Peyer's patch (tissue), 4 donors: ENCODE measurements at places on chromosomes 3 and 15. TPM values are rescaled to one million over a fixed set of nuclear protein-coding genes. Genes with fewer than 3 reads are reported as not detected.

GRCh38 chr3:159502986-159503385 lies 485.6 kb upstream of the IL12A start:
- H3K27me3 ChIP-seq: no peaks in the 10 kb centered on the region
- H3K27ac ChIP-seq: no peak overlapping the region
- H3K4me3 ChIP-seq: no peak overlapping the region
- H3K36me3 ChIP-seq: no peaks in the 10 kb centered on the region
- H3K4me1 ChIP-seq: no peaks in the 10 kb centered on the region

GRCh38 chr3:195163719-195164572 lies 107.0 kb downstream of the XXYLT1 start:
- H3K27me3 ChIP-seq: no peaks in the 10 kb centered on the region
- H3K27ac ChIP-seq: no peak overlapping the region
- no peaks in the 10 kb centered on the region for H3K4me1 ChIP-seq
- H3K4me3 ChIP-seq: no peak overlapping the region
- no peak for DNase-seq

DNA sequence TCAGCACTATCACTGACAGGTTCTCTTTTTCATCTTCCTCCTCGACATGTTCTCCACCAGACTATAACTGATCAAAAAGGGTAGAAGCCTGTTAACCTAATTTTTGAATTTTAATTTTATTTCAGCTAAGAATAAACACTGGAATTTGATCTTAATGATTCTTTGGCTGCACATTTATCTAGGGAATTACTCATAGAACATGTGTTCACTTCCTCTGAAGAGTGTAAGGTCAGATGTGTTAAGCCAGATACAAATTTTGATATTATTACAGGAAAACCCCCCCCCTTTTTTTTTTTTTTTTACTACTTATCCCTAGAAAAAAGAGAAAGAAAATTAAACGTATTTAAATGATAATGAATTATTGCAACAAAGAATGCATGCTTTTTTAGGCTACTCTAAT lies 15.0 kb downstream of the DCBLD2 start:
- H3K27ac ChIP-seq: no peak overlapping the region
- no peaks in the 10 kb centered on the region for H3K27me3 ChIP-seq
- no peaks in the 10 kb centered on the region for H3K36me3 ChIP-seq
- H3K4me3 ChIP-seq: no peak overlapping the region
- DNase-seq: no peak

- H3K4me3 ChIP-seq: no peak overlapping the region
- no peaks in the 10 kb centered on the region for H3K36me3 ChIP-seq
- no peak overlapping the region for H3K27ac ChIP-seq
Observed at GRCh38 chr3:63705092-63705645, 52.7 kb downstream of the SNTN start.

DNA sequence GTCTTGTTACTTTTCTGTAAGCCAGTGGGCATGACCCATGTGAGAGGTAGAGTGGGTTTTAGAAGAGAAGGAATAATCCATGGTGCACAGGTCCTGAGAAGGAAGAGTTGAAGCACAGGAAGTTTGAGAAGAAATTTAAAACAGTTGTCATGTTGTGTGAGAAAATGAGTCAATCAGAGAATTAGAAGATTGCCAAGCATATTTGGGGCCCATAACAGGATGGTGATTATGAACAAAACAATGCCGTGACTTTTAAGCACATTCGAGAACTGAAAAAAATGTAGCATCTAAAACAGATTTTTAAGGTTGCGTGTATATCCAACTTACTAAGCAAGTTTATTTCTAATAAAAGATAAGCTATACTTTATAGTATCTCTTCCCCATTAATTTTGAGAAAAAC lies 198.7 kb downstream of the RORA start:
- DNase-seq: no peak
- no peaks in the 10 kb centered on the region for H3K27me3 ChIP-seq
- H3K4me1 ChIP-seq: no peaks in the 10 kb centered on the region
- H3K27ac ChIP-seq: no peak overlapping the region

DNA sequence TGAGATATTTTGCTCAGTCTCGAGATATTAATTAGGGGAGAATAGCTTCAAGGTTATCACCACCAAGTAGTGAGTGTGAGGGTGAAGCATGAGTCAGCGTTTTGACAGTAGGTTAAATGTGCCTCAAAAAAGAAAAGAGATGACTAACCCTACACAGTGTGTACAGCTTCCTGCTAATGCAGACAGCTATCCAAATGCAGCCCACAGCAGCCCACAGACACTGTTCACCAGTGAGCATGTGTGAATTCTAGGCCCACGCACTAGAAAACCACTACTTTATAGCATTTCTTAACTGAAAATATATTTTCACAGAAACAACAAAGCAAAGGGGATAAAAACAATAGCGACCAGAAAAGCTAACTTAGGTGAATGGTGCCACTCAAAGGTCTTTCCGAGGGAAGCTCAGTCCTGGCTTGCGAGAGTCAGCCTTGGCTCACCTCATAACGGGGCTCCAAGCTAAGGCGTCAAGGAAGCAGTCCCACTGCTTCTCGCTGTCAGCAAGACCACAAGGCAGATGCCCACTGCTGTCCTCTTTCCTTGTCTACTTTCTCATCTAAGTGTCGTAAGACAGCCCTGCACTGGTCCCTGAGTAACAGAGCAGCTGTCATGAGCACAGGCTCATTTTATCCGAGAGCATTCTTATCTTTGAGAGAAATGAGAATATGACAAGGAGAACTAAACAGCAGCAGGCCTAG lies 47.6 kb downstream of the TXNRD3 start:
- DNase-seq: no peak
- H3K27me3 ChIP-seq: no peaks in the 10 kb centered on the region
- no peak overlapping the region for H3K27ac ChIP-seq
- peaks cover 19% of the 10 kb centered on the region for H3K36me3 ChIP-seq

DNA sequence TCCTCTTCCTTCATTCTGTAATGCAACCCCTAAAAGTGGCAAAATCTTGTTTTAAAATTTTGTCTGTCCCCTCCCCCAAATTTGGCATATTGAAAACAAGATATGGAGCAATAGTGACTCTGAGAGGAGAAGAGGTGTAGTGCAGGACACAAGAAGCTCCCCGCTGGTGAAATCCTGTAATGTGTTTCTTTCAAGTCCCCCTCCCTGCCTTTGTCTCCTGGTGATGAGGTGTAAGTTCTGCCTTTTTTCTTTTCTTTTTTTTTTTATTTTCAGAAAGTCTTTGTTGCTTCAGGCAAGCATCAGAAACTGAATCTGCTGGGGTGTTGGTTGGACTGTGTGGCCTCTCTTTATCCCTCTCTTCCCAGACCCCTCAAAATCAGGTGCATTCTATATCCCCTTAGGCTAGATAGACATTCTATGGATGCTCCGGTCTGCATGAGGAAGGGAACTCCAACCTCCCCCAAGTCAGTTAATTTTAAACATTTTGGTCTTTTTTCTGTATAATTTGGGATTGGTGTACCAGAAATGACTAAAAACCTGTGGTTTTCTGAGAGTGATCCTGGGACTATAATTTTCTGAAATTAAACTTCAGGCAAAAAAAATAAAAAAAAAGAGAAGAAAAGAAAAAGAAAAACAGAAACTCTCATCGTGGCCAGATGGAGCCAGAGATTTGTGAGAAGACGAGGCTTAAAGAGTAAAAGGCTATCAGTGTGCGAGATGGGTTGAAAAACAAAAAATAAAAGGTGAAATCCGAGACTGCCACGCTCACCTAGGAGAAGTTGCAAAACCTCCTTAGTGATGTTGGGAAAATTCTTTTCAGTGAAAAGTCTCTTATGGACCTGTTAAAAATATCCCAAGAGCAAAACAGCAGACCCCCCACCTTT lies 21.4 kb downstream of the ACKR2 start:
- DNase-seq: no peak
- no peaks in the 10 kb centered on the region for H3K4me1 ChIP-seq
- H3K36me3 ChIP-seq: no peaks in the 10 kb centered on the region
- H3K27me3 ChIP-seq: no peaks in the 10 kb centered on the region
- H3K4me3 ChIP-seq: no peak overlapping the region

- no peak overlapping the region for H3K27ac ChIP-seq
- no peak for DNase-seq
- peaks cover 22% of the 10 kb centered on the region for H3K36me3 ChIP-seq
- H3K4me3 ChIP-seq: no peak overlapping the region
- H3K4me1 ChIP-seq: peaks cover 7% of the 10 kb centered on the region
Observed at GRCh38 chr3:17070161-17070959, 185.6 kb downstream of the PLCL2 start.

DNA sequence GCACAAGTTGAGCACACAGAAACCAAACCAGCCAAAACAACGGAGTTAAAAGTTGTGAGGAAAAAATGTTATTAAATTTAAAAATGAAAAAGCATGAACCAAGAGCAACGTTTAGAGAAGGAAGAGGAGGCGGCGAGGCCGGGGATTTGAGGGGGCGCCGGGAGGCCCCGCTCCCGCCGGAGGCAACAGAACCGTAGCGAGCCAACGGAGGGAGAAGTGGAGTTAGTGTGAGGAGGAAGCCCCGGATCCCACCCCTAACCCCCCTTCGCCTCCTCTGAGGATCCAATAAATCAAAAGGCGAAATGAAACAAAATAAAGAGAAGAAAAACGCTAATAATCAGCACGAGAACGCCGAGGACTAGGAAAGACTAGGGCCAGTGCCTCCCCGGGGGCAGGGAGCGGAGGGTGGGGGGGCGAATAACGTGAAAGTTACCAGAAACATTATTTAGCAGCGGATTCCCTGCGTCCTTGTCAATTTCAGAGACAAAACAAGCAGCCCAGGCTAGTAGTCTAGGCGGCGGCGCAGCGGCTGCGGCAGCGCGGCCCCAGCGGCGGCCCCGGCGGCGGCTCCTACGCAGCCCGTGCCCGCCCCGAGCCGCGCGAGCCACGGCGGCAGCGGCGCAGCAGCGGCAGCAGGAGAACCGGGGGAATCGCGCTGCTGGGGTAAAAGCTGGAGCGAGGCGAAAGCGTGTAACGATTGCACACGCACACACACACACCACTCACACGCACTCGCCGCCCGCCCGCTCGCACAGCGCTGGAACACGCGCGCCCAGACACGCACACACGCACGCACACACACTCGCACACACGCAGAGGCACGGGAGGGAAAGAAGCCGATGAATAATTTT lies 1.7 kb downstream of the MEIS2 start:
- DNase-seq: peak; percentile 55
- H3K27ac ChIP-seq: peak overlapping the region; percentile 71
- H3K4me1 ChIP-seq: no peaks in the 10 kb centered on the region
- H3K27me3 ChIP-seq: peaks cover 6% of the 10 kb centered on the region

GRCh38 chr15:40511093-40511471 lies 40.3 kb downstream of the CHST14 start:
- DNase-seq: peak; percentile 56
- H3K36me3 ChIP-seq: no peaks in the 10 kb centered on the region
- peak overlapping the region; percentile 38 for H3K4me3 ChIP-seq

DNA sequence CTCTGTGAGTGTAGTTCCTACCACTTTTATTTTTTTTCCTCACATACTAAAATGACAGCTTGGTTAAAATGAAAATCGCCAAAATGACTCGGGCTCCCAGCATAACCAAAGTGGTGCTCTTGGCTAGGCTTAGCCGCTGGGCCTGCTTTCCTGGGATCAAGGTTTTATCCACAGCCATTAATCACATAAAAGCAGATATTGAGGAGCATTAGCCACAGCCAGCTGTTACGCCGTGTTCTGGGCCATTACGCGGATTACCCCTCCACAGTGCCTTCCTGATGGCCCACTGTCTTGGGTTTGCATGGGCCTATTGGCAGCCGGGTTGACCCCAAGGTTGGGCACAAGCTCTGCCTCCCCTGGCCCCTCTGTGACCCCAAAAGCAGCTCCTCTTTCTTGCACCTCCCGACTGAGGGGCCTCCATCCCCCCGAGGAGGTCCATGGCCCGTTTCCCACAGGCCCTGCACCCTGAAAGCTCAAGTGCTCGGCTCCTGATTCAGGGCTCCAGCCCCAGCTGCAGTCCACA lies 30.4 kb upstream of the TRPM1 start:
- DNase-seq: no peak
- H3K27me3 ChIP-seq: no peaks in the 10 kb centered on the region
- no peak overlapping the region for H3K27ac ChIP-seq
- H3K4me3 ChIP-seq: no peak overlapping the region

DNA sequence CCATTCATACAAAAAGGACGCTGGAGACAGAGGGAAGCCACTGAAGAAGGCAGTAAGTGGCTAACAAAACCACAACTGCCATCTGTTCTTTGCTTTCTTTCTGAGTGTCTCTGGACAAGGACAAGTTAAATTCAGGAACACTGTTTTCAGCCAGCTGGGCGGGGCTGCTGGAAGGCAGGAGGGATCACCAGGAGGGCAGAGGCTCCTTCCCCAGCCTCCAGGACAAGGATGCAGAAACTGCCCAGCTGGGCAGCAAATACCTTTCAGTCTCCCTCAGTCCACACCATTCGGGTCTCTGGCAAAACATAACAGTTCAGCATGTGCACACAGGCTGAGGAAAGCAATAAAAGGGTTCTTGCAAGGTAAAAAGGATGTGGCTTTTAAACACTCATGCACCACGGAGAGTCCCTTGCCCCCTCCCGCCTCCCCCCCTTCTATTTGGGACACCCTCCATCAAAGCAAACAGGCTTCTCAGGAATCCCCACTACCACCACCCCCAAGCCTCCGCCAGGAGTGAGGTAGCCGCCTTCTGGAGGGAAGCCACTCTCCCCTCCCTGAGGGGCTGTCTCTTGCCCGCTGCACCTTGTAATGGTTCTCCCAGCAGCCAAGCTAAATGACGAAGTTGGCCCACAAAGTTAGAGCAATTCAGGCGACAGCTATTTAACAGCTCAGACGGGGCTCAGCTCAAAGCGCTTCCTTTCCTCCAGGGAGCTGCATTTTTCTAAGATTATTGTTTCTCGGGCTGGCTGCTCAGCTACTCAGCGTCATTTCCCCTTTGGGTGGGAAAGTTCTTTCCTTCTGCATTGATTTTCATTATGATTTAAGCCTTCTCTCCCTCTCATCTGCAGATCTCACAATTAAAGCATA lies 3.8 kb downstream of the HEG1 start:
- peak; percentile 57 for DNase-seq
- H3K4me3 ChIP-seq: peak overlapping the region; percentile 30

DNA sequence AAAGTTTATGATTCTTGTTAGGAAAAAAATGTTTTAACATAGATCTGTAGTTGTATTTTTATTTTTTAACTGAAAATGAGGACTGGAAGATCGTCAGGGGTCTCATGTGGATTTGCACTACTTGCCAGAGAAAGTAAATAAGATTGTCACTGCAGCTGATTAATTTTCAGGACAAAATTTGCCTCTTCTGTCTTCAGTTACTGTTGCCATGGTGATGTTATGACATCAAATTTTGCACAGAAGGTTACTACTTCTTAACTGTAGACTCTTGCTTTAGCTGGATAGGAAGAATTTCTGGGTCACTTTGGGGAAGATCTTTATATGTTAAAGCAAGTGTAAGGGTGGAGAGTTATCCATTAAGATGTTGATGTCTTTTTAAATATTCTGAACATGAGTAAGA lies 82.2 kb upstream of the WDR72 start:
- H3K4me3 ChIP-seq: no peak overlapping the region
- no peak for DNase-seq
- no peaks in the 10 kb centered on the region for H3K36me3 ChIP-seq

Gene TMPRSS7
- total RNA-seq: not detected

Gene CPLX3
- total RNA-seq: not detected

Gene PDCD7
- total RNA-seq: 23.1 TPM

Gene KLHL40
- total RNA-seq: not detected

Gene PRR23A
- total RNA-seq: not detected

Gene NANOGP8
- total RNA-seq: 1.6 TPM

Gene COMMD2
- 29.7 TPM for total RNA-seq

Gene PP2D1
- total RNA-seq: not detected
